ENCODE measurements at places on chromosomes 12 and 14.

GRCh38 chr12:3647504-3647903 is 105.4 kb downstream of the CRACR2A start:
- DNase-seq: no peak

DNA sequence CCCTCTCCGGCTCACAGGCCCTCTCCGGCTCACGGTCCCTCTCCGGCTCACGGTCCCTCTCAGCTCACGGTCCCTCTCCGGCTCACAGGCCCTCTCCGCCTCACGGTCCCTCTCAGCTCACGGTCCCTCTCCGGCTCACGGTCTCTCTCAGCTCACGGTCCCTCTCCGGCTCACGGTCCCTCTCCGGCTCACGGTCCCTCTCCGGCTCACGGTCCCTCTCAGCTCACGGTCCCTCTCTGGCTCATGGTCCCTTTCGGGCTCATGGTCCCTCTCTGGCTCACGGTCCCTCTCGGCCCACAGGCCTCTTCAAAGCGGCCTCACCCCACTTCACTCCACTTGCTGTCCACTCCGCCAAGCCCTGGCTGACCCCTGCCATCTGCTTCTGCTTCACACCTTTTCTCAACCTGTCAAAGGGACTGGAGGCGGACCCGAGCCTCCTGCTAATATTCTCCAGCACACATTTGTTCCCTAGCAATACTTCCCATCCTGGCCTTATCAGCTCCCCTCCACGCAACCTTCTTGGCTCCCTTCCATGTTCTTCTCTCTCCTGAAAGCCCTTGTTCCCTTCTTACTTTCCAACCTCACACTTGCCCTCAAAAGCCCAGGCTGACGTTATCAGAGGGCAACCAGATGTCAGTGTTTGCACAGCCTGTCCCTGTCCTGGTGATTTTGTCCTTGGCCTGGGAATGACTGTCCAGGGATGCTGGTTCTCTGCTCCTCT is 176.7 kb downstream of the CALM1 start:
- DNase-seq: no peak

DNA sequence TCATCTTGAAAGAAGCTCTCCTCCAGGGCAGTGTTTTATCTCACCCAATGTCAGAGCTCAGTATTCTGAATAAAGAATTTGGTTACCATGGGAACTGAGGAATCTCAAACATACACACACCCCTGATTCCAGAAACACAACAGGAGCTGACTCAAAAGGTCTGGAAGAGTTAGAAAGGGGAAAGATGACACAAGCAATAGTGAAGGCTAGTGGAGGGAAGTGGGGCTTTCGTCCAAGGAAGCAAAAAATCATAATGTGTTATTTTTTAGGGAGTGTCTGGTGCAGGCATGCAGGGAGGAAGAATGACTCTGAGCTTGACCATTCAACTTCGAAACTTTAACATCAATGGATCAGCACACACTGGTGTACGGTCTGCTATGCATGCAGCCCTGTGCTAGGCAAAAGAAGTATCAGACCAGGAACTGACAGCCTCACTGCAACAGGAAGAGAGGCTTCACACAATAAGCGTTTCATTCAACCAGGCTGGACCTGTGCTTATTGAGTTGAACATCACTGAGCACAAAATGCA is 20.3 kb downstream of the HEBP1 start:
- peak; percentile 86 for DNase-seq

- DNase-seq: no peak
Observed at GRCh38 chr12:114847441-114848035, 163.6 kb upstream of the TBX3 start.

DNA sequence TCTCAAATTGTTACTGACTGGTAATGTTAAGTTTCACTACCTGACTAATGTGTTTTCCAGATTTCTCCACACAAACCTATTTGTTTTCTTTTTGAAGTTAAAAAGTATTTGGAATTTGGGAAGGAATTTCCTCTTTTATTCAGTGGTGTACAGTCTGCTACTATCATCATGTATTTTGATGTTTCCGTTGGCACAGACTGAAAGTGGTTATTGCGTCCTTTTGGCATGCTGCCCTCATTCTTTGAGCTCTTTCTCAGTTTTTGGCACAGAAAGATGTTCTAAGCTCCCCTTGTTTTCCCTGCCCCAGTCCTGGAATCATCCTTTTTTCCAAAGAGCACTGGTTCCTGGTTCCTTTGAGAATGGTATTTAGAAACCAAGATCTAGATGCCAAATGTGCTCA is 31.4 kb upstream of the RTRAF start:
- DNase-seq: no peak

Measured in kidney capillary endothelial cell (primary cell).